ENCODE measurements at places on chromosomes 13 and 19.

- DNase-seq = no peak
Observed at GRCh38 chr13:64130171-64130570, 2714.5 kb upstream of the PCDH20 start.

DNA sequence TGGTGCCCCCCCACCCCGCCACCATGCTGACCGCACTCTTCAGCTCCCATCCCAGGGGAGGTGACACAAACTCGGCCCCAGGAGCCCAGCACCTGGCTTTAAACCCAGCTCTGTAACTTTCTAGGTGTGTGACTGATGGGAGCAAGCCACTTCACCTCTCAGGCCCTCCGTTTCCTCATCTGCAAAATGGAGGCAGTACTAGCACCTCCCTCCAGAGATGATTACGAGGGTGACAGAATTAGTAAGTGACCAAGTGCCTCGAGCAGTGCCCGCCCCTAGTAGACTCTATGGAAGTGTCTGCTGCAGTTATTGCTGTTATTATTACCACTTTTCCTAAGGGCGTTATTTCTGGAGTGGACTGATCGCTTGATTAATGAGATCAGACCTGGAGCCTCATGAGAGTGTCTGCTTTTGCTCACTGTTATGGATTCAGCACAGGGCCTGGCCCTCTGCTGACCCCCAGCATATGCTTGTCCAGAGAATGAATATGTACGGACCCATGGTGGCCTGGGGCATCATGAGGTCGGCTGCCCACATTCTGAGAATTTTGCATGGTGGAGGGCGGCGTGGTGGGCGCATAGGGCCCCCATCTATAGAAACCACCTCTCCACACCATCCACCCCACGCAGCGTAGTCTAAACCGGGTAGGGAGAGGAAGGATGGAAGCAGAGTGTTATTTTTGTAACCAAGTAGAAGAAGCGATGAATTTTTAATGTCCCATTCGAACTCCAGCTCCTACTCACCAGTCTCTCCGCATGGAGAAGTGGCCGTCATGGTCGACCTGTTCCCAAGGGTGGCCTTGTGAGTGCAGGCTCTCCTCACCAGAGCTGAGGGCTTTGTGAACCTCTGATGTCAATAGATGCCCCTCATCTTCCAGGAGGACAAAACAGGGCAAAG lies 48.2 kb downstream of the CAPN12 start:
- no peak for DNase-seq

- DNase-seq = no peak
Observed at GRCh38 chr13:95553581-95554385, 1.3 kb downstream of the CLDN10 start.

GRCh38 chr13:114071991-114072390 lies 60.4 kb downstream of the RASA3 start:
- no peak for DNase-seq

Data from NCI-H1930 (cell line).